H7 (cell line): ENCODE measurements at places on chromosomes 6 and 20. TPM values are rescaled to one million over a fixed set of nuclear protein-coding genes. Genes with fewer than 3 reads are reported as not detected.

FAXC gene
- 4.7 and 7.4 TPM in 2 replicates for total RNA-seq

CUL7 gene
- total RNA-seq: 19.6 and 39.2 TPM in 2 replicates

GUCA1A gene
- 13.2 and 20.8 TPM in 2 replicates for total RNA-seq

THBD gene
- 1.2 and 1.5 TPM in 2 replicates for total RNA-seq

MEP1A gene
- total RNA-seq: not detected in 2 replicates

TFAP2C gene
- 23.6 and 38.4 TPM in 2 replicates for total RNA-seq

DZANK1 gene
- 1.7 and 2.8 TPM in 2 replicates for total RNA-seq

BMP7 gene
- total RNA-seq: 43.9 and 58.4 TPM in 2 replicates
